ENCODE measurements at places on chromosomes 2 and 18.
A peak's percentile ranks its signal among the peaks of the same experiment; 100 is the strongest.

DNA sequence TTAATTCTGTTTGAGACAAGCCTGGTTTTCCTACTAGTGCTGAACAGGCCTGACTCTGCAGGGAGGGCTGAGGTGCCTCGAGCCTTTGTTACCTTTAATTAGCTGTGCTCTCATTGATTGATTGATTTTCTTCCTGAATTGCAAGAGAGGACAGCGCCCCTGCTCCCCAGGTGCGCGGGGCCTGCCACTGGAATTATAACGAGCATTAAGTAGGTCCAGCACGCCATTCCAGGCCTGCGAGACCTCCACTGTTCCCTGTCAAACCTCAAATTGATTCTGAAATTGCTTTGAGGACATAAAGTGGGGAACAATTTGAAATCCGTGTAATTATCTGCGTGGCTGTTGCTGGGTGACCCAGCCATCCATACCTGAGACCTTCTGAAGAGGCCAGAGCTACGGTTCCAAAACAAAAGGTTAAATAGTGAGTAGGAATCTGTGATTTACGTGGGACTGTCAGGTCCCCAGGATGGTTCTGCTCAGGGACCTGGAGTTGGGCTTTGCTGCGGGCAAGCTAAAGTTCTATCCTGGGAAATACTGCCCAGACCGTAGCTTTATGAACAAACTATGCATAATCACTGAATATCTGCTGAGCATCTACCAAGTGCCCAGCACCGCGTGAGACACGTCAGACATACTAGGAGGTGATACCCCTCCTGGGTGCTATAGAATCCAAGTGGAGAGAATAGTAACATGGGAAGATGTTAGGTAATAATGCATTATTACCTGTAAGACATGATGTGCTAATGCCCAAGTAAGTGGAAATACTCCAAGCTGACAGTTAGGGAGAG, 104.1 kb downstream of the ZBTB7C start:
- no peak for DNase-seq

DNA sequence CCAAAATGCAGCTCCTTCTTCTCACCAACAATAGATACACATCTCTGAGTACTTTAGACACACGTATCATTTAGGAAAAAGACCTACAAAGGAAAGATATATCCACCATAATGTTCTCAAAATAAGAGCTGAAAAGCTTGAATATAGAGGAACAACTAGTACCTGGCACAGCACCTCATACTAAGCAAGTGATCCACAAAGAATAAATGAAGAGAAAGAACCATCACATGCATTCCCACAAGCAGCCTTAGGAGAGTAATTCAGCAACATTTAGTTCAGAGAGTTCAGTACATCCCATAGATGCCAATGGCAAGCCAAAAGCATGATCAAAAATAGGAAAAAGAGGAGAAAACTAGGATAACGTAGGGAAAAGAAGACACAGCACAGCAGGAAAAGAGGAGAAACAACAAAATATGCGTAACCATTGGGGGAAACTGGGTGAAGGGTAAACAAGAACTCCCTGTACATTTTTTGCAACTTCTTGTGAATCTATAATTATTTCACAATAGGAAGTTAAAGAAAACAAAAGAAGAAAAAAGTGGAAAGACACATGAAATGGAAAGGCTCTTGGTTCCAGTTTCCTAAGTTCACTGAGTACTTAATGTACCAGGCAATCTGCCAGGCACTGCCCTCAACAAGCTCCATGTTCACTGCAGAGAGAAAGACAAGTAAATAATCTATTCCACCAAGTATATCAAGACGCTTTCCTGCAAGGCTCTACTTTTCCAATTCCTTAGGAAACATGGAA, 22.3 kb downstream of the CLASP1 start:
- DNase-seq: no peak

- DNase-seq: peak; percentile 38
Observed at GRCh38 chr18:54260396-54261072, 8.8 kb upstream of the POLI start.

DNA sequence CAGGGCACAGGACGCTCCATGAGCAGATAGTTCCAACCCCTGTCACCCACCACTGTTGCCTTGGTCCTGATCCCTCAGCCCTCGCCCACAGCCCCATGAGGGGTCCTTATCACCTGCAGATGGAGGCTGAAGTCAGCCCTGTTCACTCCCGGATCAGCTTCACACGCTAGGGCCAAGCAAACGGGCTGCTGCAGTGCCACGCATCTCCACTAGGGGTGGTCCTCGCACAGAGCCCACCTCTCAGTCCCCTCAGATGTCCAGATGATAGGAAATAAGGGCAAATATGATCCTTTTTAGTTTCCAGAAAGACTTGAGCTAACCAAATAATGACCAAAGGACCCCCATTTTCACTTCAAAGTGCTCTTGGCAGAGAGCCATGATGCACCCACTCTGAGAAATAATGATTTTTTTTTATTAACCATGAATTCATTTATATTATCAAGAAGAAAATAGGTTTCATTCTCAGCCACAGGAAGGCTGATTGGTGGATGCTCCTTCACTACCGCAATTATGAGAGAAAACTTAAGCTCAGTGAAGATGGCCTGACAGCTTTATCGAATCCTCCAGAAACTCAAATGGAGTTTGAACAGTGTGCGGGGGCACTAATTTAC, 71.9 kb upstream of the KLHL29 start:
- peak; percentile 17 for DNase-seq

DNA sequence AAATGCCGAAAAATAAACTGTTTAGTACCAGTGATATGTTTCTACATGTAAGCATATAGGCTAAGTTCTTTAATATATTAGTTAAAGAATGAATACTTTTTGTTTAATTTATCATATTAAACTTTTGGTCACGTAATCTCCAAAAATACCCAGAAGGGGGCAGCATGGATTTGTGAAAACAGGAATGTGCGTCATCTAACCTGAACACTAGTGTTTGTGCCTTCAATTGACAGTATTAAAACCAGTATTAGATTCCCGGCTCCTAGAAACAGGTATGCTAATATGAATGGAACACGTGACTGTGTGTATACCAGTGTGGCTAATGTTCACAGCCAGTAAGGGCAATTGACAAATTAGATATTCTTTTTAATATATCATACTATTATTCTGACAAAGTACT, 51.8 kb downstream of the WDR7 start:
- peak; percentile 46 for DNase-seq

DNA sequence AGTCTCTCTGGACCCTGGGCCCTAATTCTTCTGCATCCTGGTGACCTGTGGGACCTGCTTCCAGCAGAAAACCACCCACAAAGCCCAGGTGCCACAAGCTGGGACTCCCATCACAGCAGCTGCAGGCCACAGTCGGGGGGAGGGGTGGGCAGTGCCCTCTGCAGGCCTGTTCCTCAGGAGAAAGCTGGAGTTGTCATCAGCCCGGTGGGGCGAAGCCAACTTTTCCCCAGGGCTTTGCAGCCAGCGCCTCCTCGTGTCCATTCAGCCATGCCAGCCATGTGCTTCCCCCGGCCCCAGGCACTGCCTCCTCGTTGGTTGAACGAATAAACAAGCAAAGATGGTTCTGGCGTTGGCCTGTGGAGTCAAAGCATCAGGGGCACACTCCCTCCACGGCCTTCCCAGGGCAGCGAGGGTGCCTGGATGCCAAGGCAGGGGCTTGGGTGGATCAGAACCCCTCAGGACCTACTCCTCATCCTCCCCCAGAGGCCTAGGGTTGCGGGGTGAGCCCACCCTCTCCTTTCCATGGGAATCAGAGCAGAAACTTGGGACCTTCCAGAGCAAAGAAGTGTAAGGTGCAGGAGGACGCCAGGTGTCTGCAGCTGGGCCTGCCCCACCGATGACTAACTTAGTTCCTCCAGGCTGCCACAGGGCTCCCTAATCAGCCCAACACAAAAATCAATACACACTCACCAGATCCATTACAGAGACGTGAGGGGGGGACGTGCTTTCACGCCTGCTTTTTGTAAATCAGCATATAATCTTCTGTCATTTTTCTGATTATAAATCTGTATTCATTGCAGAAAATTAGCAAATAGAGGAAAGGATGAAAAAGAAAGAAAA, 75.7 kb upstream of the RAB6C start:
- no peak for DNase-seq

- DNase-seq: no peak
Observed at GRCh38 chr18:50847192-50847591, 27.4 kb upstream of the MRO start.

DNA sequence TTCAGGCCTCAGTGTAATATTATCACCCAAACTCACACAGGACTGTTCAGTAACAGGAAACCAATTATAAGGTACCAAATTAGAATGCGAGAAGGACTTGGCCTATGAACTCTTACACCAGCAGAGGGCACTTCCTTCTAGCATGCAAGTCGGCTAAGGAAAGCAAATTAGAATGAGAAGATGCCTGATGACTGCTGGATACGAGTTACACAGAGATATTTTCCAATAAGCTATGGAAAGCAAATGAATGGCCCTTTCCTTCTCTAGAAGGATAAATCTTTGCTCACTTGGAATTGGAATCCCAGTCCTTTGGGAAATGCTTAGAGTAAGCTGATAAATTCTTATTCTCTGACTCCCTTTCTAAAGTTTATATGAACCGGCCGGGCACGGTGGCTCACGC, 109.8 kb downstream of the AP1S3 start:
- peak; percentile 18 for DNase-seq

- DNase-seq: no peak
Observed at GRCh38 chr2:135198481-135198880, 146.4 kb downstream of the RAB3GAP1 start.

DNA sequence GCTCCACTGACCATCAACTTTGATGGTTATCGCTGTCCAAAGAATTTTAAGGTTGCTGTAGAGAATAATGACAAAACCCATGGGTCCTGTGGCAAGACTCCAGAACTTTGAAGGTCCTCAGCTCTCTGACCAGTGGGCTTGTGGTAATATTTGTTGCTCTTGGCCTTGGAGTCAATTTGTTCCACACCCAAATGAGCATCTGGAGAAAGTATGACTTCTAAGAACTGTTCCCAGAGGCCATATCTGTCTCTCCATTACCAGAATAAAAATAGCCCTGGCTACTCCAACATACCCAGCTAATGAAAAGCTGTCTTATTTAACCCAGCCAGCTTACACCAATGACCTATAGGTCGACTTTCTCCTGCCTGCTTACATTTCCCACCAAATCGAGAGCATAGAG, 466.4 kb downstream of the MEIS1 start:
- DNase-seq: no peak

DNA sequence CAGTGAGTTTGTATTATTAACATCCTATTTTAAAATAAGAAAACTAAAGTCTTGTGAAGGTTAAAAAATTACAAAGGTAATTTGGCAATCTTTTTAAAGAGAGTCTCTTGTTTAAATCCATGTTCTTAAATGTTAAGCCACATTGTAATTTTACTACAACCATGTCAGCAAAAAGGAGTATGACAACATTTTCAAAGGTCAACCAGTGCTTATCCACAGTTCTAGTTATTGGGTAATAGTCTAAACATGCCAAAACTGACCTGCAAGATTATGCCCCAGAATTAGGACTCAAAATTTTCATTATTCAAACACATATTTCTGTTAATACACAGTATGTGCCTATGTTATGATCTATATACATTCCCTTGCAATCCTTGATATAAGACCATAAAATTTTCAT, 1312.6 kb upstream of the CHAC2 start:
- no peak for DNase-seq

- no peak for DNase-seq
Observed at GRCh38 chr2:26011609-26011989, 22.3 kb upstream of the RAB10 start.

GRCh38 chr18:77567205-77567604, 317.6 kb downstream of the GALR1 start:
- DNase-seq: no peak

DNA sequence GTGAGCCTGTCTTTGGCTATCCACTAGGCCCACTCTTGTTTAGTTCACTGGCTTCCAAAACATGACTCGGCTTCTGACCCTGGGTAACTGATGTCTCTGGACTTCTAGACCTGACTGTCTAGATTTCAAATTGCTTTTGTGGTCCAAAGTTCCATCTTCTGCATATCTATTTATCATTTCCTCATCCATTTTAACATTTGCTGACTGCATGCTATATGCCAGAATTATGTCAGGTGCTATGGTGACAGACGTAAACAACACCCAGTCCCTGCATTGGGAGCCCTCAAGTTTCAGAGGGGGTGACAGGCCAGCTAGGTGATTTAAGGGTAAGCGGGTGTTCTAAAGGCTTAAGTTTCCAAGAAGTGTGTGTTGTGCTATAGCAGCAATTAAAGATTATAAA, 140.9 kb downstream of the PIEZO2 start:
- no peak for DNase-seq

DNA sequence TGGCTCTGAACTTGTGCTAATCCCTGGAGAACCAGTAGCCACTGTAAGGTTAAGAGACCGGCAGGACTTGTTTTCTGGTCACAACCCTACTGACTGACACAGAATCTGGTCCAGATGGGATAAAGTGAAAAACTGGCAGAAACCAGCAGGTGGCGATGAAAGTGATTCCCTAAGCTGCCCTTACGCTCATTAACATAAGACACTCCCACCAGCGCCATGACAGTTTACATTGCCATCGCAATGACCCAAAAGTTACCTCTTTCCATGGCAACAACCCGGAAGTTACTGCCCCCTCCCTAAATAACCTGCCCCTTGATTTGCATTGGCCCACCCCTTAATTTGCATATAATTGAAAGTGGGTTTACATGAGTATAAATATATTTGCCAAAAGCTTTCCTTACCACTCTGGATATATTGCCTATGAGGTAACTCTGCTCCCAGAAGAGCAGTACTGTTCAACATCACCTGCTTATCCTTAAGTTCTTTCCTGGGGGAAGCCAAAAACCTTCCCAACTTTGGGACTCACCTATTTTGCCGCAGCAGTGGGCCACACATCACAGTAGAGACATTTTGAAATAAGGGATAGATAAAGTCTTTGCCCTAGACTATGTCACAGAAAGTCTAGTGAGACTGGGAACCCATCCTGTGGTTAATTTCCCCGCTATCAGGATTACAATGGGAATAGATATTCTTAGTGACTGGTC, 35.8 kb upstream of the AFF3 start:
- no peak for DNase-seq

DNA sequence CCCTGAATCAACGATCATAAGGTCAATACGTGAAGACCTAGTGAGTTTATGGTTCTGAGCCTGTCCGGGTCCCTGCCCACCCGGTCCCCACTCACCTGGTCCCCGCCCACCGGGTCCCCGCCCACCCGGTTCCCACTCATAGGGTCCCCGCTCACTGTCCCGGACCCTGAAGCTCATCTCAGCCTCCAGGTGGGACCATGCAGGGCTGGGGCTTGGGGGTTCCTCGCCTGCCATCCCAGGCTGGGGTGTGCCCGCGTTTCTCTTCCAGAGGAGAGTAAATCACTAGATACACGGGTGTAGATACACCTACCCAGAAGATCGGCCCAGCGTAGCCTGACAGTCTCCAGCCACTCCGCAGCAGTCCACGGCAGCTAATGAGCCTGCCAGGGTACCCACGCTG, 131.5 kb downstream of the MBP start:
- DNase-seq: no peak

DNA sequence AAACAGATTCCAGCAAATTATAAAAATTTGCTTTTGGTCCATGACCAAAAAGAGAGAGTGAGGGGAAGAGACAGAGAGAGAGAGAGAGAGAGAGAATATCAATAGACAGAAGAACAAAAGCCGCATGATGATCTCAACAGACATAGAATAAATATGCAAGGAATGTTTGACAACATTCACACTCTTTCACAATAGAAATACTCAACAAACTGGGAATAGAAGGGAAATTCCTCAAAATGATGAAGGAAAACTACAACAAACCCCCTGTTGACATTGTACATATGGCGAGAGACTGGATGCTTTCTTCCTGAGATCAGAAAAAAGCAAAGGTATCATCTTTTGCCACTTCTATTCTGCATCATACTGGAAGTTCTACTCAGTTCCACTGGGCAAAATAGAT, 309.7 kb downstream of the RAD51AP2 start:
- DNase-seq: no peak
